ENCODE measurements at places on chromosomes 3 and 15.

GRCh38 chr3:20055020-20055775 is 15.0 kb downstream of the KAT2B start:
- no peak for DNase-seq

GRCh38 chr3:4397466-4397865 is 69.6 kb downstream of the SUMF1 start:
- DNase-seq = no peak

- DNase-seq = no peak
Observed at GRCh38 chr3:126745760-126746394, 41.8 kb downstream of the CHCHD6 start.

DNA sequence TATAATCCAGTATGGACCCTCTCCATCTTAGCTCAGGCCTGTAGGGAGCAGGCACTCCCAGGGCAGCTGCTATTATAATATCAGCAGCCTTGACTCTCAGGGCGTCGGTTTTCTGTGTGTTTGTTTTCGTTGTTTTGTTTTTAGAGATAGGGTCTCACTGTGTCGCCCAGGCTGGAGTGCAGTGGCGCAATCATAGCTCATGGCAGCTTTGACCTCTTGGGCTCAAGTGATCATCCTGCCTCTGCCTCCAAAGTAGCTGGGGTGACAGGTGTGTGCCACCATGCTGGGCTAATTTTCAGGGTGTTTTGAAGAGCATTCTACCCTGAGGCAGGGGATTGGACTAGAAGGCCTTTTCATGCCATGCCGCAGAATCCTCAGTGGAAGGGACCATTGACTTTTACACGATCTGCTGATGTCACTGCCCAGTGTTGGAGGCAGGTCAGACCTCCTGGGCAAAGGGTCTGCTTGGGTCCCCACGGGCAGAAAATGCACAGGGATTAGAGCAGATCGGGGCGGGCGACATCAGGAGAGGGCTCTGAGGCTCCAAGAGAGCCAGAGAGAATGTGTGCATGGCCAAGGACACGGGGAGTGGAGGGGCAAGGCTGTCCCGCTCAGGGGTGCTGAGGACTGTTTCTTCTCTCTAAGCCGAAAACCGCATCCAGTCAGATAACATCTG is 7.8 kb downstream of the MELTF start:
- DNase-seq = no peak

DNA sequence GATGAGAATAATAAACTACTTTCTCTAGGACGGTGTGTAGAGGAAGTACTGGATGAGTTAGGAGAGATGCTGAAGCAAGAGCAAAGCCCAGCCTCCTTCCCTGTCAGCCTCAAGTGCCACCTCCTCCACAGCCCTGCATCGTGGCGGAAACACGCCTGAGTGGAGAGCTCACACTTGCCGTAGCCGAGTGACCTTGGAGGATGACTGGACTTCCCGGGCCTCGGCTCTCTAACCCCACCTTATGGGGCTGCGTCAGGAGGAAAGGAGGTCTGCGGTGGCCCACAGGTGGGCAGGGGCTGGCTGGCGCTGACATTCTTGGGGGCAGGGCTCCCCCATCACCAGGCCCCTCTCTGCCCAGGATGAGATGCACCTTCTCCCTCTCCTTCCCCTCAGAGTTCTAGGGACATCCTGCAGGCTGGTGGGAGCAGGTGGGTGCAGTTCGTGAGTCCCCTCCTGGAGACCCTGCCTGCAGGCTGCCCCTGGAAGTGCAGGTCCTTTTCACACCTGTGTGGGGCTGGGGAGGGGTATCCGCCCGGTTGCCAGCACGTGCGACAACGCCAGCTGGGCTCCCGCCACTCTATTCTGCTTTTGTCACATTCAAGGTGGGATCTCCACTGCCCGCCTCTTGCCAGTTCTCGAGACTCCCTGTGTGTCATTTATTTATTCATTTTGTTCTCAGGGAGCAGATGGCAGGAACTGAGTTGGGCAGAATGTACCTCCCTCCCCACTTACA is 175.2 kb downstream of the MEGF11 start:
- DNase-seq = no peak

- no peak for DNase-seq
Observed at GRCh38 chr15:85771271-85771670, 23.5 kb downstream of the KLHL25 start.

- DNase-seq = no peak
Observed at GRCh38 chr3:177329854-177330253, 132.6 kb upstream of the TBL1XR1 start.

DNA sequence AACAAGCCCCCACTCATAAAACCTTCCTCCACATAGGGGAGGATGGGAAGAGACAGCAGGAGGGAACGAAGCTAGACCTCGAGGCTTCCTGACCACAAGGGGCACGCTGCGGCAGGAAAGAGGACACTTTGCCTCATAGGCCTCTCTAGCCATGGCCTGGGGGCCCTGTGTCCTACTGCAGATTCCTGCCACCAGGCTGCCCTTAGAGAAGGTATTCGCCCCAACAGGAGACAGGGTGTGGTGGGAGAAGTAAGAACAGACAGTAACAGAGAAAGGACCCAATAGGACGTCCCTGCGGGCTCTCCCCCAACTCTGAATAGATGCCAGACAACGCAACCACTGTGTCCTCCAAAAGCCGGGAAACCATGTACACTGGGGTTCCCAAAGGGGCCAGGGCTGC is 36.8 kb downstream of the ADCY5 start:
- DNase-seq = no peak

DNA sequence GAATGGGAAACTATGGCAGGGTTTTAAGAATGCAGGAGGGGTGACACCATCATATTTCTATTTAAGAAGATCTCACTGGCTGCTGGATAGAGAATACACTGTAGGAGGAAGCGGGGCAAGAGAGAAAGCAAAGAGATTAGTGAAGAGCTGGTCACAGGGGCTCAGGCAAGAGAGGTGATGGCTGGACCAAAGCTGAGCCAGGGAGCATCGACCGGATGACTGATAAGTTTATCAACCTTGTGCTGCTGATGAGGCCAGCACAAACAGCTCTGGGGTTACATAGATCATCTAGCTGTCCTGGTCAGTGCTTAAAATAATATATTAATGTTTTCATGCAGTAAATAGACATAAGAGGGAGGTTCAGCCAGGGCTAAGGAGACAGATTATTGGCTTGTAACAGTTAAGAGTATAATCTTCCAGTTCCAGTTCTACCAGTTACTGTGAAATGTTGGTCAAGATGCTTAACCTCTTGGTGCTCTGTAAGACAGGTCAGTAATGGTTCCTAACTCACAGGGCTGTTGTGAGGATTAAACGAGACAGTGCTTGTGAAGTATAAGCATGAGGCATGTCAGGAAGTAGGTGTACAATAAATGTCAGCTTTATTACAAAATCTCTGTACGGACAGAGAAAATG is 201.0 kb upstream of the FEZF2 start:
- no peak for DNase-seq

DNA sequence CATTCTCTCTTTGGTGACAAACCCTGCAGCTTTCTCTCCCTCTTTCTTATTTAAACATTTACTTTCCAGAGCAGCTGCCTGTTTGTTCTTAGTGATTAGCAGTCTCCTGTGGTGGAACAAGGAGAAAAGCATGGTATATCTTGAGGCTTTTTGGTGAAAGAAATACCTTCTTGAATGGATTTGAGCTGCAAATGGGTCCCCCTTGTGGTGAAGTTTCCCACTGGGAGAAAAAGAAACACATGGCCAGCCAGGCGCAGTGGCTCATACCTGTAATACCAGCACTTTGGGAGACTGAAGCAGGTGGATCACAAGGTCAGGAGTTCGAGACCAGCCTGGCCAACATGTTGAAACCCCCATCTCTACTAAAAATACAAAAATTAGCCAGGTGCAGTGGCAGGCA is 48.3 kb upstream of the ACP3 start:
- DNase-seq = no peak

Data from GF-D8 (cell line).